ENCODE measurements at places on chromosomes 12 and 14.

- no peak for DNase-seq
Observed at GRCh38 chr14:68199554-68200151, 380.1 kb downstream of the RAD51B start.

GRCh38 chr12:85975716-85976115 is 101.6 kb downstream of the NTS start:
- DNase-seq: no peak

DNA sequence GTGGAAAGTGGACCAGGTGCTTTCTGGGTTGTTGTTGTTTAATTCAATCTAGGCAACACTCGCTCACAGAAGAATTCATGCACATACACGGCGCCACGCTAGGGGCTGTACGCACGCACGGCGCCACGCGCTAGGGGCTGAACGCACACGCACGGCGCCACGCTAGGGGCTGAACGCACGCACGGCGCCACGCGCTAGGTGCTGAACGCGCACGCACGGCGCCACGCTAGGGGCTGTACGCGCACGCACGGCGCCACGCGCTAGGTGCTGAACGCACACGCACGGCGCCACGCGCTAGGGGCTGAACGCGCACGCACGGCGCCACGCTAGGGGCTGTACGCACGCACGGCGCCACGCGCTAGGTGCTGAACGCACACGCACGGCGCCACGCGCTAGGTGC is 54.3 kb downstream of the NINJ2 start:
- DNase-seq: no peak

DNA sequence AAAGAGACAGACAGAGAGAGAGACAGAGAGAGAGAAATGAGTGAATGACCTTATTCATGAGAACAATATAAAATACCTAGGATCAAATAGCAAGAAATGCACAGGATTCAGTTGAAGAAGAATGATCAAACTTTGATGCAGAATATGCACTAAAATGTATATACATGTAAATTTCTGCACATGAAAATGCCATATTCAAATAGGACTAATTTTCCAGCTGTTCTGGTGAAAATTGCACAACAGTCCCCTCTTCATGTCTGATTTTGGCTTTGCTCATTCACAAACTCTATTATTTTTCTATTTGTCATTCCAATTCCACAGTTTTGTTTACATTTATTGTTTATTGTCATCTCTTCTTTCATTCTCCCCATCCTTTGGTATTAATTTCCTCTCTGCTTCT is 34.2 kb downstream of the PRB2 start:
- DNase-seq: no peak

GRCh38 chr14:70731447-70732239 is 77.7 kb downstream of the MAP3K9 start:
- DNase-seq: no peak

DNA sequence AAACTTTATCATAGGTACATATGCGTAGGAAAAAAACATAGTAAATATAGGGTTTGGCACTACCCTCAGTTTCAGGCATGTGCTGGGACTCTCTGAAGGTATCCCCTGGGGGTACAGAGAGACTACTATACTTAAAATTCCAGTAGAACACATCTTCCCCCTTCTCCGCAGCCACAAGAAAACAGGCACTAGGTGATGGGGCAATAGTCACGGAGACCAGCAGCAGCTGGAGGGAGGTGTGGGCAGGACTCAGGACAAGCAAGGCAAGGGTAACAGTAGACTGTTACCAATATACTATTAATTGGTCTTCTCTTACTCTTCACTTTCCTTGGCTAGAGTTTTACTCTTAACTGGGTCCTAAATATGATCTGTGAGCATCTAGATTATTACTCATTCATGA is 4.6 kb upstream of the PAPOLA start:
- DNase-seq: no peak

DNA sequence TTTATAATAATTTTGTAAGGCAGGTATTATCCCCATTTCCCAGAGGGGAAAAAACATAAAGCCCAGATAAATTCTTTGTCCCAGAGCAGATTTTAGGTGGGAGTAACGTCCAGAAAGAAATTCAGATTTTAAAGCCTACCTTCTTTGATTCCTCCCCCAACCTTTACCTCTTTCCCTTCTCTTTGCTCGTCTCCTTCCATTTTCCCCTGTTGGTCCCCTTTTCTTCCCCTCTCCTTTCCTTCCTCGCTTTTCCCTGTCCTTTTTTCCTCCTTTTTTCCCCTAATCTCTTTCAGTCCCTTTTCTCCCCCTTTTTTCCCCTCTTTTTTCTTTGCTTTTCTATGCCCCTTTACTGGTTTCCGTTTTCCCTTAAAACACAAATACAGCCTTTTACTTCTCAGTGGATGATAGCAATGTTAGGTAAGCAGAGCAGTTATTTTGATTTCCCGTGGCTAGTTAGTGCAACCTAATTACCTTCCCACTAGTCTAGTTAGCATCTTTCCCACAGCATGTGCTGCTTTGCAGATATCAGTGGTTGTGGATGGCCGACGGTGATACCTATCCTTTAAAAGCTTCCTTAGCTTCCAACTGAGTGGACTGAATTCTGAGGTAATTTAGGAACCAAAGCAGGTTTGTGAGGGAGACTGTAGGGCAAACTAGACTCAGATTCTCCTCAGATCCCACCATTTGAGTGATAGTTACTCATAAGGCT is 10.9 kb upstream of the AKAP6 start:
- DNase-seq: no peak

GRCh38 chr14:90692061-90692460 is 124.2 kb downstream of the TTC7B start:
- DNase-seq: no peak

DNA sequence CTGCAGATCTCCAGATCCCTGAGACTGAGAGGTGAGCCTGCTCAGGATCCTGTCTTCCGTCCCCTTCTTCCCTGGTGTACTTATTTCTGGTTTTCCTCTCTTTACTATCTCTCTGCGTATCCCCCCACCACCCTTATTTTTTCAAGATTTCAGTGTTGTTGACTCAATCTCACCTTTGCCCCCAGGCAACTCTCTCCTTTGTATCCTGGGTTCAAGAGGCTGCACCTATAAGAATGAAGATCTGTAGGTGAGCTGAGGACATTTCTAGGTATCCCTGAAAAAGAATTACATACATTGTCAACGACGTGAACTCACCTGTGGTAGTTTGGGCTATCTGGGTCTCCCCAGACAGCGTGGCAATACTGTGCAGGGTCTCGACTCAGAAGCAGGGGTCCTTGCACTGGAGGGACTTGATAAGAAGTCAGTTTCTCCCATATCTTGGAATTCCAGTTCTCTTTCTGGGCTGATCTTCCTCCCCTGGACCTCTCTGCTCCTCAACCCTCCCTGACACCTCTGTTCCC is 659 bp downstream of the CIROP start:
- no peak for DNase-seq

GRCh38 chr14:101889366-101889765 is 75.0 kb upstream of the DYNC1H1 start:
- no peak for DNase-seq

GRCh38 chr12:104132351-104132956 is 5.6 kb downstream of the NFYB start:
- DNase-seq: no peak

DNA sequence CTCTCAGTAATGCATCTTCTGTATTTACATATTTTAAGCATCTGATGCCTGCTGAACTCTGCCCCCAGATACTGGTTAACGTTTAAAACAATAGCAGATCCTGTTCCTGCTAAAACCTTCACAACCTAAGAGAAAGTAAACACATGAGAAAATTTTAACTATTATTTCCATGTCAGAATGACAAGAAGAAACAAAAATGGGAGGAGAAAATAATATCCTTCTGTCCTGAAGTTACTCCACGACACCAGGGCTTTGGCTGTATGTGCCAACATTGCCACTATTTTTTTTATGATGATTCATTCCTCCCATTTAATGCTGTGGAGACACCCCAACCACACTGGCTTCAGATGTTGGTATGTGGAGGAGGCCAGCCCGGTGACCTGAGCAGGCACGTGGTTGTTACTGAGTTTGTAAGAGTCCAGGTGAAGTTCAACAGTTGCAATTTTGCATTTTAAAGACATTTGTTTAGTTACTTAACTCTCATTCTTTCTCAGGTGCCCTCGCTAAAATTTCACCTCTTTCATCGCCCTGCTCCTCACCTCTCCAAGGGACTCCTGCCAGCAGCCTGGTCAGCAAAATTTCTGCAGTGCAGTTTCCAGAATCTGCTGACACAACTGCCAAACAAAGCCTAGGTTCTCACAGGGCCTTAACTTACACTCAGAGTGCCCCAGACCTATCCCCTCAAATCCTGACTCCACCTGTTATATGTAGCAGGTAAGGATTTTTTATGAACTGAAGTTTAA is 65.5 kb upstream of the SLCO1C1 start:
- no peak for DNase-seq

DNA sequence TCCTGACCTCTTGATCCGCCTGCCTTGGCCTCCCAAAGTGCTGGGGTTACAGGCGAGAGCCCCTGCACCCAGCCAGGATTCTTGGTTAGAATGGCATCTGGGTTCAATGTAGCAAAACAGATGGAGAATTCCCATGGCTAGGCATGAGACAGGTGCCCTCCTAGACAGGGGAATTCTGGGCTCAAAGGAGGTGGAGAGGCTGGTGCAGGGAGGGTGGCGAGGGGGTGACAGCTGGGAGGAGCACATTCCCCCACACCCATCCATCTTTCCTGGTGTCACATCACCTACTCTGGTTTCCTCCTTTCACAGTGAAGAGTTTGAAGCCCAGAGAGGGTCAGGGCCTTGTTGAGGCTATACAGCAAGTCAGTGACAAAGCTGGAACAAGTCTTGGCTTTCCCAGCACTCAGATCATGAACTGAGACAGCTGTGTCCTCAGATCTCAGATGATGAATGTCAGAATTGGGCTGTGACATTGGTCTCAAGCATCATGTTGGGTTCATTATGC is 2.8 kb downstream of the SERPINA1 start:
- DNase-seq: no peak

- DNase-seq: no peak
Observed at GRCh38 chr12:99042226-99042625, 397.1 kb downstream of the APAF1 start.

- DNase-seq: no peak
Observed at GRCh38 chr12:65533177-65533883, 254.8 kb downstream of the MSRB3 start.

DNA sequence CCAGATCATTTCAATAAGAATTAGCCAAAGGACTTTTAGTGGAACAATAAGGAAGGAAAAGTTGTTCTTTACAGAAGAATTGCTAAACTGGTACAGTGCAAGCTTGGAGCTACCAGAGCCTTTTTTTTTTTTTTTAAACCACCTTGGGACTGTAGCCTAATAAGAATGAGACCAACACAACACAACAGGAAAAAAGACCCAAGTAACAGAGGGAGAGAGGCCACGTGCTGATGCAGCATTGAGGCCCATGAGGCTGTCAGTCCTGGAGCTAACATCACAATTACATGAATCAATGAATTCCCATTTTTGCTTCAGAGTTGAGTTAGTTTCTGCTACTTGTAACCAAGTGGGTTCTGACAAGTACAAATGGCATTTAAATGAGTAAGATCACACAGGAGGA is 149.0 kb upstream of the EEA1 start:
- DNase-seq: no peak

- DNase-seq: no peak
Observed at GRCh38 chr12:89384050-89384758, 31.9 kb upstream of the DUSP6 start.

GRCh38 chr12:27548301-27549199 is 24.5 kb downstream of the PPFIBP1 start:
- DNase-seq: no peak

DNA sequence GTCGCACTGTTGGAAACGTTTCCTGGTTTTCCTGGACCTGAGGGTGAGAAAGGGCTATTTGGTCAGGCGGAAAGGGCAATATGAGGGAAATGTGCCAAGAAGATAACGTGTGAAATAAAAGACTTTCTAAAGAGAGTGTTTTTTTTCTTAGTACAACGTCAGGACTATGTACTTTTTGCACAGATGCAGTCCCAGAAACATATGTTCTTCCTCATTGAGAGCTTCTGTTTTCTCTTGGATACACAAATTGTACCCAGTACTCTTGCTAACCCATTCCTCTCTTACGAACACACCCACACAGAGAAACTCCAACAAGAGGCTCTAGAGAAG is 669 bp upstream of the PKP2 start:
- no peak for DNase-seq

DNA sequence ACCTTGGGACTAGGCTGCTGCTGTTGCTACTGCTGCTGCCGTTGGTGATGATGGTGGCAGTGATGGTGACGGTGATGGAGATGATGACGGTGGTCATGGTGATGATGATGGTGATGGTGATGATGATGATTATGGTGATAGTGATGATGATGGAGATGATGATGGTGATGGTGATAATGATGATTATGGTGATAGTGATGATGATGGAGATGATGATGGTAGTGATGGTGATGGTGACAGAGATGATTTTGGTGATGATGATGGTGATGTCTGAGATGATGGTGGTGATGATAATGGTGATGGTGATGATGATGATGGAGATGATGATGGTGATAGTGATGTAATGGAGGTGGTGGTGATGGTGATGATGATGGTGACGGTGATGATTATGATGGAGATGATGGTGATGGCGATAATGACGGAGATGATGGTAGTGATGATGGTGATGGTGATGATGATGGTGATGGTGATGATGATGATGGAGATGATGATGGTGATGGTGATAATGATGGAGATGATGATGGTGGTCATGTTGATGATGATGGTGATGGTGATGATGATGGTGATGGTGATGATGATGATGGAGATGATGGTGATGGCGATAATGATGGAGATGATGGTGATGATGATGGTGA is 156.8 kb upstream of the PWP1 start:
- DNase-seq: no peak

DNA sequence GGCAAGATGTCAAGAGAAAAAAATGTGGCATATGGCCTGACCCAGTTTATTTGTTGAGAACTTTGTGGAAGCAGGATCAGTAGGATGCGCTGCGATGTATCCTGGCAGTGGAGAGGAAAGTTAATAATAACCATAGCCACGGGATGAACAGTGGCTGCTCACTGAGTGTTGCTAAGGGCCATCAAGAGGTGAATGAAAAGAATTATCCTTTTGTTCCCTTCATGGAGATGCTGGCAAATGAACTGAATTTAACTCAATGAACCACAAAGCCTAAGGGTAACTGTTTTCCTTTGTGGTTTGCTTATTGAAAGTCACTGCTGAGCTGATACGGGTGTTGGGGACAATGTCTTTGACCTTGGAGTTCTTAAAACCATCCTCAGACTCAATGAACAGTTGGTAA is 476.5 kb downstream of the APAF1 start:
- DNase-seq: no peak

GRCh38 chr12:563250-563781 is 99.9 kb downstream of the NINJ2 start:
- no peak for DNase-seq

- no peak for DNase-seq
Observed at GRCh38 chr12:98275131-98275475, 240.3 kb upstream of the TMPO start.

- peak; percentile 38 for DNase-seq
Observed at GRCh38 chr14:52043690-52044089, 25.2 kb downstream of the NID2 start.

GRCh38 chr12:82797480-82797879 is 110.8 kb downstream of the TMTC2 start:
- no peak for DNase-seq
